Inflammatory macrophage treated with lipopolysaccharide for 1 hour (primary cell): ENCODE measurements at places on chromosomes 1 and 21.

GRCh38 chr1:62903982-62904855 lies 120.3 kb downstream of the ATG4C start:
- DNase-seq = no peak

- DNase-seq = no peak
Observed at GRCh38 chr1:162323023-162323422, 53.6 kb downstream of the SPATA46 start.

DNA sequence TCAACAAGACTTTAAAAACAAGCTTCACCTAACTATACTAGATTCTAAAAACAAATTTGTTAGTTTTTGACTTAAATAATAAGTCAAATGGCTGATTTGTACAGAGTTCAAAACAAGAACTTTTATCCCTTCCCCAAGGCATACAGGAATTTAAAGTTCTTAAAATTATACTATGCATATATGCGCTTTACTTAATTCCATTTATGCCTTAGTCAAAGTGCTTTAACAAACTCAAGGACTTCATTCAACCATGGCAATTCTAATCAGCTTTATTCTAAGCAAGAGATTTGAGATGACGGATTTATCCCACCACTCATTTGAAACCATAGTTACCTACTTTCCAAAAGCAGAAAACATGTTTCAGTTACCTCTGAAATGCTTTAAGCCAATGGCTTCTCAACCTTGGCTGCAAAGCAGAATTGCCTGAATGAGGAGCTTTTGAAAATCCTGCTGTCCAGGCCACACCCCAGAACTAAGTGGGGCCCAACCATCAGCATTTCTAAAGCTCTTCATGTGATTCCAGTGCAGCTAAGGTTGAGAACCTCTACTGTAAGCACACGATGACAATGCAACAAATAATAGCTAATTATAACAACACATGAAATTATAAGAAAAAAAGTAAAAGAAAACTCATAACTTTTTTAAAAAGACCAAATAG lies 44.6 kb downstream of the TTLL7 start:
- DNase-seq = no peak

DNA sequence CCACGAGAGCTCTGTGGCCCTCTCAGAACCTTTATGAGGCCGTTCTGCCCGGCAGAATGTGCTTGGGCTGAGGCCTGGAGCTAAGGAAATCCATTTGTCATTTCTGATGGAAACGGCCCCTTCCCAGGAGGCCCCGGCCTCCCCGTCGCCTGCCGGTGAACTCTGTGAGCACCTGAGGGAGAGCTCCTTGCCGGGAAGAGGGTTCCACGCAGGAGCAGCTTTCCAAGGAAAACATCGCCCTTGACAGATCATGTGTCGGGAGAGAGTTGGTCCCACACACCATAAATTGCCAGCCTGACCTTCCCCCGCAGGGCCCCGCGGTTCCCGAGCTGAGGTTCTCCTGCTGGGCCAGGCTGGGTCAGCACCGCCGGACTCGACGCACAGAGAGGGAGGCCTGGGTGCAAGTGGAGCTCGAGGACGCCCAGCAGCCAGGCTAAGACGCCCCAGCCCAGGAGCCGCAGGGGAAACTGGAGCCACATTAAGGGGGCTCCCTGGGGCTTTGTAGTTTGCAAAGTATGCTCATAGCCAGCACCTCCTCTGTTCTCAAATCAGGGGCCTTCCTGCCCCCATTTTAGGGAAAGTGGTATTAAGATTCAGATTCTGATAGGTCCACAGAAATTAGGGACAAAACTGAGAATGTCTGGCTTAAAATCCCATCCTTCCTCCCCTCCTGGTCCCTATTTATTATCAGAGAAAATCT lies 239.5 kb downstream of the FOXD2 start:
- no peak for DNase-seq

- no peak for DNase-seq
Observed at GRCh38 chr1:191697556-191697955, 460.7 kb upstream of the RGS18 start.

GRCh38 chr21:17532292-17532691 lies 19.4 kb downstream of the CXADR start:
- DNase-seq = no peak

DNA sequence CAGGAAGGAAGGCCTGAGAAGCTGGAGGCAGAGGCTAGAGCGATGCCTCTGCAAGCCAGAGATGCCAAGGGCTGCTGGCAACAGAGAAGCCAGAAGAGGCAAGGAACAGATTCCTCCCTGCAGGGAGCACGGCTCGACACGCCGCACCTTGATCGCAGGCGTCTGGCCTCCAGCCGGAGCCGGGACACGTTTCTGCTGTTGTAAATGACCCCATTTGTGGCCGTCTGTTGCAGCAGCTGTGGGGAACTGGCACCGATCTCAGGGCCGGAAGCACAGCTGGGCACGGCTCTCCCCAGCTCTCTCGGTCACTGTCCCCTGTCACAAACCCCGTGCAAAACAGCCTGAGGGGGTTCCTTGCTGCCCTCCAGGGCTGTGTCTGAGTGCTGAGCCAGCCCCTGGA lies 59.6 kb downstream of the SIK1 start:
- DNase-seq = no peak

GRCh38 chr1:56139836-56140235 lies 439.5 kb downstream of the PLPP3 start:
- no peak for DNase-seq

- peak; percentile 64 for DNase-seq
Observed at GRCh38 chr1:94335950-94336349, 82.2 kb upstream of the ABCD3 start.

DNA sequence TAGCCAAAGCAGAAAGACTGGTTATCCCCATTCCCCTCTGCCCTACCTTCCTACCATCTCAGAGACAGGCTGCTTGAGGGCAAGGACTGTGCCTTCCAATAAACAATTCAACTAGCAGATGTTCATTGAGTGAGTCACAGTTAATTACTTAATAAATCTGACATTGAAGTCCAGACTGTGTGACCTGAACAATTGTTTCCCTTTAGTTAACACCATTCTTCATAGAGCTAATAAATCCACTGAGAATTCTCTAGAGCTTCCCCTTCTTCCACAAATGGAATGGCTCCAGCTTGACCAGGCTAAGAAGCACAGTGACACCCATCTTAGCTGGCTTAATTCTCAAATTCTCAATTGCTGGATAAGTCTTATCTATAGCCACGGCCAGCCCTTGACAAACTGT lies 61.9 kb upstream of the GJA5 start:
- no peak for DNase-seq

DNA sequence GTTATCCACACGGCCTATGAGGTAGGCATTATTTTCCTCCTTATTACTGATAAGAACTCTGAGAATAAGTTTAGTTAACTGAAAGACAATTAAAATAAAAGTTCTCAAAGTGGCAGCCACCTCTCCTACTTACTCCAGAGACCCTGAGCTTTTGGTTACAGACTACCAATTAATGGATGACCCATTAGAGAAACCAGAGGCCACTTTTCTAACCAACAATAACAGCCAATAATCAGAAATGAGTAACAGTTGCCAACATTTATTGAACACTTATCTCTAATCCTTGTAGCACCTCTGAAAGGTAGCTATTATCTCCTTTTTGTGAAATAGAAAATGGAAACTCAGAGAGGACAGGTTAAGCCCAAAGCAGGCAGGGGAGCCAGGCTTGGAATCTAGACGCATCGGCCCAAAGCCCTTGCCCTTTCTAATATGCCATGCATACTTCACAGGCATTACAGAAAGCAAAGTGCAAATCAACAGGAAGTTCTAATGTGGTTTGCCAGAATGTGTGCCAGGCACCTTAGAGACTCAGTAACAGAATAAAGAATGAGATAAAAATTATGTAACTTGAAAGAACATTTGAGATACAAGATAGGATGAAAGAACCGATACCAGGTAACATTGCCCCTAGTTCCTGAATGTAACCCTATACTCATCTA lies 50.0 kb downstream of the BEND5 start:
- DNase-seq = no peak

DNA sequence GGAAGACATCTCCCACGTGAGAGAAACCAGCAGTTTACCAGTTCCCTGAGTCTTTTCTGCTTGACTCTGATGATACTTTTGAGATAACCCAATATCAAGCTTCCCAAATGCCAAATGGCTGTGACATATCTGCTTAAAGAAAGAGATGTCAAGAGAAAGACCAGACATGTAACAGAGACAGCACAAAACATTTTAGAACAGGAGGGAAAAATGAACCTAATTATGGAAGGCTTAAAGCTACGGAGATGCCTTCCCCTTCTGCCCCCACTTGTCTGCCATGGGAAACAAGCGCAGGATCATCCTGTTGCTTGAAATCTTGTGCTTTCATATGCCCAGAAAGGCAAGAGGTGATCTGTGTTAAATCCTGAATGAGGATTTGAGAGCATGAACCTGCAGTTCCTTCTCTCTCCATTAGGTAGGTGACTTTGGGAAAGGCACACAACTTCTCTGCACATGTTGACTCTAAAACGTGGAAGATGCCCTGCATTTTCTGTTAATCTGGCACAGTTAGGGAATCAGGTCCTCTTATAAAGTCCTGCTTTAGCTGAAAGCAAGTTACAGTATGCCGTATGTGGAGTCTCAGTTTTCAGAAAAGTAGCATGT lies 46.7 kb upstream of the MTR start:
- no peak for DNase-seq

DNA sequence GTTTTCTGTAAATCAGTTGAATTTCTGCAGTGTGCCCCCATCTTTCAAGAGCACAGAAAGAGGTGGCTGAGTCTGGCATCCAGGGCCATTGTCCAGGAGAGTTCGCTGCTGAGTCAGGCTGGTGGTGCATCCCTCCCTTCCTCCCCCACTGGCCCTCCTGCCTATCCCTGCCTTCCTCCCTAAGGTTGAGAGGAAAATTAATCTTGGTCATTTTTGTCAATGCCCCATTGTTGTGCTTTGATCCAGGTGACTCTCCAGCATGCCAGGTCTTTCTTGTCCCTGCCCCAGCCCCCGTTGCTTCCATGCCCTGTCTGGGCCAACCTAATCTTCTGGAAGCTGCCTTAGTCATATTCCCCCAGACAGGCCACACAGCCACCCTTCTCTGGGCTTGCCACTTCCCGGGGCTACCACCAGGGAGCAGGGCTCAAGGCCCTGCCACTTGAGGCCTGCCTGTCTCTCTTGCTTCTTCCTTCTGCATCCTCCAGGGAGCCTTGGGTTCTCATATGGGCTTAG lies 26.6 kb downstream of the PROK1 start:
- DNase-seq = no peak

DNA sequence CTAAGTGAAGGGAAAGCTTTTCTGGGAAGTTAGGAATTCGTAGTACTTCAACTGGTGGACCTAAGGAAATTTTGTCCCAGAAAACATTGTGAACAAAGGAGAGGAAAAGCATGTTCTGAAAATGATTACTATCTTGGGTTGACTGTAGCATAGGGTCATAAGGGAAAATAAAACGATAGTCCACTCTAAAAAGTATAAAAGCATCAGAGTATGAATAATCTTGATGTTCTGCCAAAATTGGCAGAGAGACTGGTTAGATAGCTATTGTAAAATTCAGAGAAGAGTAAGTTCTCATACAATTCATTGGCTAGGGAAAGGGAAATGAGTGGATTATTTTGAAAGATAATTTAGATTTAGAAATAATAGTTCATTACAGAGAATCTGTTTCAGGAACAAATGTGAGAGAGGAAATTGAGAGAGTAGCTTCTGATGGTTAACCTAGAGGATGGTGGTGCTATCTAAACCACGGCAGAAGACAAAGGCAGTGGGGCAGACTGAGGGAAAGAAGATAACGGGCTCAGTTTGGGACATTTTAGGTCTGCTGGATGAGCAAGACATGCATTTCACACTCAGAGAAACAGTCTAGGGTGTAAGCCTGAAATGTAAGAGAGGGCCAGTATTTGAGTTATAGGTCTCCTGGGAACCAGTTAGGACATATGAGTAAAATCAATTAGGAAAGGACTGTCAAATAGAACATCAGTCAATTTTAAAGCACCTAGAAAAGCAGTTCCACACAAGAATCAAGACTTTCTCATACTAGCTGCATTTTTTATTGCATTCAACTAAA lies 799.3 kb upstream of the CXADR start:
- DNase-seq = no peak

GRCh38 chr21:34545079-34545884 lies 33.3 kb upstream of the KCNE1 start:
- peak; percentile 100 for DNase-seq

DNA sequence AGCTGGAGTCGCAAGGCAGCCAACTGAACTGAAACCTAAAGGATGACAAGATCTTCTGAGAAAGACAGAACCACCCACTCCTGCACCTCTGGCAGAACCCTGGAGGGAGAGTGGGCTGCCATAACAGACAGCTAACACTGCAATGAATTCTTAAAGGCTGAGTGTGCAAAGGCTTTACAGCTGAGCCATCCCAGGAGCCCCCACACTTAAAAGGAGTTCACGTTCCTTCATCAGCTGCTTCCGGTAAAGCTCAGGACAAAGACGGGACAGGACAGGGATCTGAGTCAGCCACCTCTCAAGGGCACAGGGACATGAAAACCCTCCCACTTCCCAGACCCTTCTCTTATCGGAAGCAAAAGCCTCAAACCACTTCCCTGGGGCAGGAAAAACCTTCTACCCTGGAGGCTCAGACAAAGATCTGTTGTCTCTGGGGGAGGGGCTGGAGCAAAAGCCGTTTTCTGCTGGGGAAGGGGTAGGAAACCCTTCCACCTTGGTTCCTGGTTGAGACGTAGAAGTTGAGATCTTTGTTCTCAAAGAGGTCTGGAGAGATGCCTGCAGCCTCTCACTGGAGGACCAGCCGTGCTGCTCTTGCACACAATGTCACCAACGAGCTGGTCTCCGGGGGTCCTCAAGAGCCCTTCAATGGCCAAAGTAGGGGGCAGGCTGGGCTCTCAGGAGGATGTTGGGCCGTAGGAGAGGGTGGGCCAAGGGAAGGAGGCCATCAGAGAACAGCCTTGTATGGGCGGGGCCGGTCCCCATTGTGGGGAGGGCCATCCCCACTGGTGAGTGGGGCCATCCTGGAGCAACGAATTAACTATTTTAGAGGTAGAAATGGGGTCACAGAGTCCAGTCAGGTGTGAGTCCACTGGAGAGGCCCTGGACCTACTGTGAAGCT lies 452.4 kb downstream of the PTPRU start:
- no peak for DNase-seq

DNA sequence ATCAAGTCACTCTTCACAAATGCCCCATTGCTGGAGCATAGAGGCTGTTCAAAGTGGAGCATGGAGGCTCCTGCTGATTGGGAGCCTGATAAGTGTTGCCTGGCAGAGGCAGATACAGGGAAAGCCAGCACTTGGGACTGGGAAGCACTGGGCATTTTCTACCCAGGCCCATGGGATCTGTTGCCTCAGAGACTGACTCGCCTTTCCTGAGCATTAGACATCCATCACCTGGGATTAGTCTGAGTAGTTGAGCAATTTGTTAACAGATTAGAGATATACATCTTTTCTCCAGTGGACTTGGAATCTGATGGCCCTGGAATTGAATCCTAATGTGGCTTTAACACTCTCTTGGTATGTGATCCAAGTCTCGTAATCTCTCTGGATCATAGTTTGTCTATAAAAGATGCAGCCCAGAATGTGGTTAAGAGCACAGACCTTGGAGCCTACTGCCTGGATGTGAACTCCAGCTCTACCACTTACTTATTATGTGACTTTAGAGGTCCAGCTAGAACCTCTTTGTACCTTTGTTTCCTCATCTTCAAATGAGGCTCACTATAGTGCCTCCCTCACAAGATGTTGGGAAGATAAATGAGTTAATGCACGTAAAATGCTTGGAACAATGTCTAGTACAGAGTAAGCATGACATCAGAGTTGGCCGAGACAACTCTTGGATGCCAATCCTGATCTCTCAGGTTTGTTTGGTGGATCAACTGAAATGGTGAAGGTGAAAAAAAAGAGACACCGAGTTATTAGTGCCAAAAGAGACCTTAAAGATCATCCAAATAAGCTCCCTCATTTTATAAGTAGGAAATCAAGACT lies 38.3 kb upstream of the NRDC start:
- no peak for DNase-seq
